Dermis microvascular lymphatic vessel endothelial cell (primary cell): ENCODE measurements at places on chromosomes 6 and 20. TPM values are rescaled to one million over a fixed set of nuclear protein-coding genes. Genes with fewer than 3 reads are reported as not detected.

Gene BPIFB2
- not detected in 2 replicates for total RNA-seq

Gene MICA
- 26.4 and 33.2 TPM in 2 replicates for total RNA-seq

Gene DSP
- total RNA-seq: 42.4 and 88.0 TPM in 2 replicates

Gene FOXF2
- total RNA-seq: not detected in 2 replicates

Gene HLA-F
- 15.0 and 22.3 TPM in 2 replicates for total RNA-seq

Gene SLC35F1
- total RNA-seq: under 0.01 TPM in 1 of 2 replicates, not detected in the other

Gene EEF1A1
- 19,247 and 25,959 TPM in 2 replicates for total RNA-seq

Gene WFDC12
- not detected in 2 replicates for total RNA-seq

Gene GGT7
- total RNA-seq: 1.5 and 3.4 TPM in 2 replicates

Gene MYMX
- total RNA-seq: 0.13 TPM in 1 of 2 replicates, not detected in the other

Gene GABBR1
- total RNA-seq: 1.9 and 2.9 TPM in 2 replicates

Gene CCHCR1
- total RNA-seq: 11.1 and 11.8 TPM in 2 replicates

Gene SMLR1
- total RNA-seq: not detected in 2 replicates

Gene GPLD1
- total RNA-seq: 0.13 and 0.25 TPM in 2 replicates

Gene ZBTB22
- 10.9 and 17.2 TPM in 2 replicates for total RNA-seq

GRCh38 chr20:51759769-51760510 is 8.2 kb downstream of the ATP9A start:
- no peak for DNase-seq

- DNase-seq: no peak
Observed at GRCh38 chr6:13660273-13660672, 45.1 kb downstream of the NOL7 start.

- DNase-seq: no peak
Observed at GRCh38 chr6:147892476-147892875, 384.0 kb downstream of the SAMD5 start.

- no peak for DNase-seq
Observed at GRCh38 chr20:51678026-51678697, 90.0 kb downstream of the ATP9A start.

DNA sequence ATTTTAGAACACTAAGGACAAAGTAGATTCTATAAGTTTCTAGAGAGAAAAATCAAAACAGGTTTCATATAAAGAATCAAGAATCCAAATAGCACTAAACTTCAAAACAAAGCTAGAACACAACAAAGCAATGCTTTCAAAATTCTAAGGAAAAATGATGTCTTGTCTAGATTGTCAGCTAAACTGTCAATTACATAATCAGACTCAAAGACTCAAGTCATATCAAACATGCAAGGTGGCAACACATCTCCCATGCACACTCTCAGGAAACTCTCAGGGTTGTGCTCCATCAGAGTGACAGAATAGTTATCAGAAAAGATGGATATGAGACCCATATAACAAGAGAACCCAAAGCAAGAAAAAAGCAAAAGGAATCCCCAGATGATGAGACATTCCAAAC is 23.9 kb downstream of the HACE1 start:
- no peak for DNase-seq

- no peak for DNase-seq
Observed at GRCh38 chr20:50048420-50049166, 64.4 kb downstream of the UBE2V1 start.

GRCh38 chr20:62561948-62562347 is 80.4 kb upstream of the SLCO4A1 start:
- DNase-seq: no peak

- DNase-seq: no peak
Observed at GRCh38 chr6:157721426-157721825, 101.6 kb upstream of the SNX9 start.

DNA sequence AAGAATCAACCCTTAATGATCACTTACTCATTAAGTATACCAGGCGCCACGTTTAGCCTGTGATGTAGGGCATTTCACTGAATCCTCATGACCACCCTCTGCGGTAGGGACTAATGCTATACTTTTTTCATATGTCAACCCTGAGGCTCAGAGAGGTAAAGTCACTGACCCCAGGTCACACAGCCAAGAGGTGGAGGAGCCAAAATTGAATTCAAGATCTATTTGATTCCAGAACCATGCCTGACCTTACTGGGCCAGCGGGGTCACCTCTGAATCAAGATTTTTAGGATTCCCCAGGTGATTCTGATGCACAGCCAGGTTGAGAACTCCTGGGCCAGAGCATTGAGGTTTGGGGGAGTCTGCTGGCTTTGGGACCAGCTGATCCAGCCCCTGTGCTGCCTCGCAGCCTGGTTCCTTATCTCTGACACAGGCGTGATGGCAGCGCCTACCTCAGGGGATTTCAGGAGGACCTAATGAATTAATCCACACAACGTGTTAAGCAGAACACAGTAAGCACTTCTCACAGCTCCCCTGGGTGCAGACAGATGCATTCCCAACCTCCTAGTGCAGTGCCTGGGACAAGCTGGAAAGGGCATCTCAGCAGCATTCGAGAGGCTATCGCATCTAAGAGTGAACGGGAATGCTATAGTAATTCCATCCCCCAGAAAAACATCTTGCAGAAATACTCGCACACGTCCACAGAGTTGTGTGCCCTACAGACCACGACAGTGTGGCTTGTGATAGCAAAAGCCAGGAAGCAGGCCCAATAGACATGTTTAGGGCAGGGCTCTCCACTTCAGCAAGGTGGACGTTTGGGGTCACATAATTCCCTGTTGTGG is 101.4 kb upstream of the PTPN1 start:
- no peak for DNase-seq

GRCh38 chr6:144315226-144315980 is 30.3 kb downstream of the UTRN start:
- DNase-seq: peak; percentile 65

DNA sequence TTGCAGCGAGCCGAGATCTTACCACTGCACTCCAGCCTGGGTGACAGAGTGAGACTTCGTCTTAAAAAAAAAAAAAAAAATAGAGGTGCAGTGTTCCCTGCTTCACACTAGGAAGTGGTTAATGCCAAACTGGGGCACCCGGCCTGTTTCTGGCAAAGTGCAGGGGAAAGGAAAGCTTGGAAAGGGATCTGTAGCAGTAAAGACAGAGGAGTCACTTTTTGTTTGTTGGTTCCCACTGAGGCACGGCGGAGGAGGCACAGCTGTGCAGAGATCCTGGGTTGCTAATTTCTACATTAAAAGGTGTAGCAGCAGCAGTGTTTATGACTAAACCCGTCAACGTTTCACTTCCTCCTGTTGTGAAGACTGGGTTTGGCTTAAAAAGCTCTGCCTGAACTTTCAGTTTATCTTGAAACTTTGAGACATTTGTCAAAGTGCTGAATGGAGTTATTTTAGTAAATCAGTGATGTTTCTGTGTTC is 125.6 kb downstream of the CARMIL1 start:
- DNase-seq: no peak

DNA sequence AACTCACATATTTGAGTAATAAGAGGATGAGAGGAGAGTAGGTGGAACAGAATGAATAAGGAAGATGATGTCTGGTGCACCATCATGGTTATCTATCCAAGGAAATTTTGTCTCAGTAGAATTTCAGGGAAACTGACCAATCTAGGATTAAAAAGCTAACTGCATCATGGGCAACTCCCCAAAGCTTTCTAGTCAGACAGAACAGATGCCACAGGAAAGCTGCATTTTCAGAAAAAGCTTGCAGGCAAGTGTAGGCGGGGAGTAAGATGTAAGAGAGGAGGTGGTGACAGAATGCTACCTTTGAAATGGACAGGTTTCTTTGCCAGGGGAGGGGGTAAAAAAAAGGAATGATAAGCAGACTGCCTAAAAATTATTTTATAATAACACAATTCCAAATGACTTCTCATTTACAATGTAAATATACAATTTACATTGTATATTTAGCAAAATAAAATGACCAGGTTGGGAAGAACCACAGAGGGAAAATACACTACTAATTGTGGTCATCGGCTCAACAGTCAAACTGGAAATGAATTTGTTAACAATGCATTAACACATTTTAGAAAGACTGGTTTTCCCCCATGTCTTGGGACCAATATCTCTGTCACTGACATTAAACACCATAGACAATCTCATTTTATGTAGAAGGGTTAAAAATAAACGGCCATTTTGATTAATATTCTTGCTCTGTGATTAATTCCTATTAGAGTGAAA is 15.1 kb downstream of the NHSL1 start:
- no peak for DNase-seq

DNA sequence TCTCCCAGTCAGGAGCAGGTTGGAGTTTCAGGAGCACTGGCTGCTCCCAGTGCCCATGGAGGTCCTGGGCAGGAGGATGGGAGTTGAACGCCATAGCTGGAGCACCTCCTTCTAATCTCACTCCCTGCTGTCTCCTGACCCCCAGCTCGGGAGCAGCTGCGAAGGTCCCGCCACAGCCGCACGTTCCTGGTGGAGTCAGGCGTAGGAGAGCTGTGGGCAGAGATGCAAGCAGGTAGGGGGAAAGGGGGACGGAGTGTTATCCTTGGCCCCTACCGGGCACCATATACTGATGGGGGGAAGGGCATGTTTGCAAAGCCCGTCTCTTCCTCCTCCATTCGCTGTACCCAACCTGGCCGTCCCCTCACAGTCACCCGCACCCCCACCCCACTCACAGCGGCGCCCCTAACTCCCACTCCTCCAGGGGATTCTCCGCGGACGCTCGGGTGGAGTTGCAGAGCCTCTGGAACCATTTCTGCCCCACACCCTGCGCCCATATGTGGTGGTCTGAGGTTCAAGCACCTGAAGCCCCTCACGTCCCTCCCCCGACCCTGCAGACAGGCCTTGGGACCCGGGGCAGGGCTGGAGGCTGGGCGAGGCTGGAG is 16.7 kb downstream of the HSPA12B start:
- DNase-seq: no peak

GRCh38 chr6:3291987-3292386 is 33.2 kb downstream of the PSMG4 start:
- DNase-seq: peak; percentile 55

- DNase-seq: no peak
Observed at GRCh38 chr6:125511809-125512396, 210.1 kb upstream of the HDDC2 start.

GRCh38 chr6:35973670-35974222 is 50.7 kb downstream of the SLC26A8 start:
- peak; percentile 36 for DNase-seq

GRCh38 chr20:49893242-49894072 is 21.9 kb downstream of the SPATA2 start:
- DNase-seq: no peak

- DNase-seq: peak; percentile 79
Observed at GRCh38 chr20:22763257-22763906, 179.0 kb upstream of the FOXA2 start.

DNA sequence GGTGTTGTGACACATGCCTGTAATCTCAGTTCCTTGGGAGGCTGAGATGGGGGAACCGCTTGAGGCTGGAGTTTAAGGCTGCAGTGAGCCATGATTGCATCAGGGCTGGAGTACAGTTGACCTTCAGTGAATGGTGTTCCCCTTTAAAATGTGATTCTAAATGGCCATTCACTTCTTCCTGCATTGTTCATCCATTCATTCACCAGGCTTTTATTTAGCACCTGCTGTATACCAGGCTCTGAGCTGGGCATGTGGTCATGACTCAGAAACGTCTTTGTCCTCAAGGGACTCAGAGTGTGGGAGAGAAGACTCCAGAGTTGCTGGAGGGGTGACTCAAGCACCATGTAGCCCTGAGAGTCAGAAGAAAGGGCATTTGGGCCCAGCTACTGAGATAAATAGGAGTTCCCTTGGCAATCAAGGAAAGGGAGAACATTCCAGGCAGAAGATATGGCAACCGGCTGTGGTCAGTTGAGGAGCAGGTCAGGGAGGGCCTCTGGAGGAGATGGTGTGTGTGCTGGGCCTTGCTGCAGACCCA is 101.1 kb downstream of the DLGAP4 start:
- no peak for DNase-seq

GRCh38 chr20:11941593-11942246 is 24.0 kb downstream of the BTBD3 start:
- DNase-seq: no peak

DNA sequence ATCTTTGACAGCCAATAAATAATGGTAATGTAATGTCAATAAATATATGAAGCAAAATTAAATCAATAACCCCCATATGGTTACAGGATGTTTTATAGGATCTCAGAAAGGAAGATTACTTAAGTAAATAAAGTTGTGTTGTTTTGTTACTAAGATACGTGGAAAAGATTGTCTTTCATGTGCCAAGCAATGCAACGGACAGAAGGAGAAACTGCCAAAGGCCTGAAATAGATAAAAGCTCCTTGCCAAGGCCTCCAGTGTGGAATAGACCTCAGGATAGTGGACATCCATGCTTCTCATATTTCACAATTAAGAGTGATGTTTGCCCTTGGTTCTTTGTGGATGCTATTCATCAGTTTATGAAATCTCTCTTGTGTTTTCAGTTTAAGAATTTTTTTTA is 16.4 kb upstream of the FNDC1 start:
- no peak for DNase-seq

- no peak for DNase-seq
Observed at GRCh38 chr6:49003348-49003747, 459.7 kb downstream of the MMUT start.

GRCh38 chr6:136695412-136695811 is 96.9 kb downstream of the MAP3K5 start:
- no peak for DNase-seq

DNA sequence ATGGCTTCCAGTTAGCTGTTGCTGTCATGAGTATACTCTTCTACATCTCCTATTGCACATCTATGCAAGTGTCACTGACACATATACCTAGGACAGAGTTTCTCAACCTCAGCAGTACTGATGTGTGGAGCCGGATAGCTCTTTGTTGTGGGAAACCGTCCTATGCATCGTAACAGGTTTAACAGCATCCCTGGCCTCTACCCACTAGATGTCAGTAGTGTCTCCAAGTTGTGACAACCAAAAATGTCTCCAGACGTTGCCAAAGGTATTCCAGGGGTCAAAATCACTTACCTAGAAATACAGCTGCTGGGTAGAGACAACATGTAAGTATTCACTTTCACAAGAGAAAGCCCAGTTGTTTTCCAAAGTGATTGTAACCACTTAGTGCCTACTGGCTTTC is 637.6 kb downstream of the RNF144B start:
- DNase-seq: no peak

- no peak for DNase-seq
Observed at GRCh38 chr6:81895511-81896185, 143.2 kb upstream of the TENT5A start.

DNA sequence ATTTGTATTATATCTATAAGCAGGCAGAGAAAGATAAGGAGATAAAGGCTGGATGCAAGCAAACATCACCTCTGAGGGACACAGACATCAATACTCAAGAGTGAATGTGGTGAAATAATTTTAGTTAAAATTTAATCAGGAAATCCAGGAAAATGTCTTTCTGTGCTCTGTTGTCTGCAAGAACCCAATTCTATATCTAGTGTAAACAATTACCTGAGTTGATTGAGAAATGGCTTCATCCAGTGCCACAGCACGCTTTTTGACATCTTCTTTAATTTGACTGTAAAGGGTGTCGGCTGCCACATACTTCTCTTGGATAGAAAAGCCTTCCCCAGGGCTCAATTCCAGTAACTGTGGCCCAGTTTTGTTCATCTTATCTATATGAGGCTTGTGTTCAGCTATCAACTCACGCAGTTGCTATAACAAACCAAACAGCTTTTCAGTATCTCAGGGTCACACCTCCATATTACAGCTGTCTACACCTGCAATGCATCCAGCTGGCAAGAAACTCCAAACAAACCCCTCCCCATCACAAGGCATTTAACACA is 131.6 kb downstream of the DST start:
- DNase-seq: no peak

GRCh38 chr6:100880149-100880852 is 828 bp downstream of the ASCC3 start:
- DNase-seq: no peak

GRCh38 chr6:37382994-37383765 is 29.4 kb downstream of the RNF8 start:
- no peak for DNase-seq
